ENCODE measurements at places on chromosomes 2 and 18.

DNA sequence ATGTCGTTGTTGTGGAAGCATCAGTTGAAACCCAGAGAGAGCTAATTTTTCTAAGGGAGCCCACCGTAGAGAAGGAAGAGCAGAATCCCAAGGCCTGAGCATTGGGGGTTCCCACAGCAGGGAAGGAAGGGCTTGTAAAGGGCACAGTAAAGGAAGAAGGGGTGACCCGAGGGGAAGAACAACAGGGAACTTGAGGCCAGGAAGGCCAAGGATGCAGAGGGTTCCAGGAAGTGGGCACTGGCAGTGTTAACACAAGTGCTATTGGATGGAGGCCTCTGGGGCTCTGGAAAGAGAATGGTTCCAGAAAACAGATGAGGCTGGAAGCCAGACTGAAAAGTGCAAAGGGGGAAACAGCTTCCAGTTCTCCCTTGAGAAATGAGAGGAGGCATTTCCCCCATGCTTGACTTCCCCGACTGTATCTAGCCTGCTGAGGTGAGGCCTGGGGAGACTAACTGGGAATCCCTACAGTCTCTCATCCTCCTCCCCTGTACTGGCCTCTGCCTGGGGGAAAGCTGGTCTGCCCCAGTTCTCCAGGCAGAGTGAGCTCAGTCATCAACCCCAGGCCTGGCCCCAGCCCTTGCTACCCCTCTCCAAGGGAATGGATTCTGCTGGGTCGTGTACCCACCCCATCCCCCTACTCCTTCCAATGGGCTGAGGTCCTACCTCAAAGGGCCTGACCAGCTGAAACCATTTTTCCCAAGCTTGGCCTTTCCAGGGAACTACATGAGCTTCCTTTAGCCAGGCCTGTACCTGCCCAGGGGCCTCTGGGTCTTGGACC, 43.2 kb upstream of the MRPL33 start:
- no peak overlapping the region for H3K4me3 ChIP-seq
- H3K27me3 ChIP-seq = no peaks in the 10 kb centered on the region
- DNase-seq = no peak
- H3K27ac ChIP-seq = no peak overlapping the region
- H3K36me3 ChIP-seq = no peaks in the 10 kb centered on the region
- H3K4me1 ChIP-seq = no peaks in the 10 kb centered on the region

DNA sequence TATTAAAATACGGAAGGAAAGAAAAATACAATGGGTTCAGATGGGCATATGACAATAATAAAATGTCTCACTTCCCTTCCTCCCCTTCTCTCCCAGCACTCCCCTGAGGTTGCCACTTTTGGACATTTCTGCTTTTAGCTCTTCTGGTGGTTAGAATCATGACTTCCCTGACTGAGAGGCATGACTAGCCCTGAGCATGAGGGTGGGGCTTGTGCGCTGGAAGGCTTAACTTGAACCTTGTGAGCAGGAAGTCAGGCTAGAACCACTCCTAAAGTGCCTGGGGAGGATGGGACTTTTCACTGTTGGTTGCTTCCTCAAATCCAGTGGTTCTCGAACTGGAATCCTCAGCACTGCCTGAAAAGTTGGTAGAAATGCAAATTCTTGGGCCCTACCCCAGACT, 19.7 kb upstream of the ARHGAP25 start:
- peak; percentile 52 for DNase-seq
- H3K4me3 ChIP-seq = no peak overlapping the region
- H3K27me3 ChIP-seq = peaks cover 11% of the 10 kb centered on the region
- H3K27ac ChIP-seq = peak overlapping the region; percentile 34

GRCh38 chr2:156206355-156206754, 126.2 kb downstream of the NR4A2 start:
- no peak overlapping the region for H3K27ac ChIP-seq
- no peaks in the 10 kb centered on the region for H3K4me1 ChIP-seq
- H3K4me3 ChIP-seq = no peak overlapping the region
- H3K36me3 ChIP-seq = no peaks in the 10 kb centered on the region

GRCh38 chr2:165794536-165794928, 485 bp upstream of the GALNT3 start:
- peak overlapping the region; percentile 93 for H3K4me3 ChIP-seq
- no peaks in the 10 kb centered on the region for H3K36me3 ChIP-seq
- no peaks in the 10 kb centered on the region for H3K27me3 ChIP-seq

DNA sequence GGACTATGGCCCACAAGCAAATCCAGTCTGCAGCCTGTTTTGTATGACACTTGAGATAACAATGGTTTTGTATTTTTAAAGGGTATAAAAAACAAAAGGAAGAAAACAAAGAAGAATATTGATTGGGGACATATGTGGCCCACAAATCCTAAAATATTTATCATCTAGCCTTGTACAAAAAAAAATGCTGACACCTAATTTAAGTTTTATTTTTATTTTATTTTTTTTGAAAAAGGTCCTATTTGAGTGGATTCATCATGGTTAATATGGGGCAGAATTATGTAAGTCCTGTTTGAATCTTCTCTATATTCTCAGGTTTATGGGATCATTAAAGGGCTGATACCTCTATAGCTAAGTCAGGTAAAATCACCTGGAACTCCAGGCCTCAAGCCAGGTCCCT, 525.7 kb downstream of the LRP1B start:
- no peak overlapping the region for H3K27ac ChIP-seq
- no peaks in the 10 kb centered on the region for H3K27me3 ChIP-seq
- DNase-seq = no peak
- no peak overlapping the region for H3K4me3 ChIP-seq
- no peaks in the 10 kb centered on the region for H3K36me3 ChIP-seq

- no peaks in the 10 kb centered on the region for H3K36me3 ChIP-seq
- no peaks in the 10 kb centered on the region for H3K27me3 ChIP-seq
- no peaks in the 10 kb centered on the region for H3K4me1 ChIP-seq
- no peak overlapping the region for H3K4me3 ChIP-seq
These were observed 193.0 kb upstream of the LHCGR start for GRCh38 chr2:48948400-48949125.
